Activated naive CD8-positive, alpha-beta T cell treated with anti-CD3 and anti-CD28 coated beads, Interleukin-2, amount 10 ng/mL, durations not matched to agents 7 days and 5 days (primary cell): ENCODE measurements at places on chromosomes 4 and X. TPM values are rescaled to one million over a fixed set of nuclear protein-coding genes. Genes with fewer than 3 reads are reported as not detected.

GRCh38 chrX:119045884-119046283 is 26.9 kb upstream of the CT47C1 start:
- DNase-seq, result no peak
- no peak overlapping the region for H3K4me3 ChIP-seq
- H3K4me1 ChIP-seq, result no peaks in the 10 kb centered on the region

DNA sequence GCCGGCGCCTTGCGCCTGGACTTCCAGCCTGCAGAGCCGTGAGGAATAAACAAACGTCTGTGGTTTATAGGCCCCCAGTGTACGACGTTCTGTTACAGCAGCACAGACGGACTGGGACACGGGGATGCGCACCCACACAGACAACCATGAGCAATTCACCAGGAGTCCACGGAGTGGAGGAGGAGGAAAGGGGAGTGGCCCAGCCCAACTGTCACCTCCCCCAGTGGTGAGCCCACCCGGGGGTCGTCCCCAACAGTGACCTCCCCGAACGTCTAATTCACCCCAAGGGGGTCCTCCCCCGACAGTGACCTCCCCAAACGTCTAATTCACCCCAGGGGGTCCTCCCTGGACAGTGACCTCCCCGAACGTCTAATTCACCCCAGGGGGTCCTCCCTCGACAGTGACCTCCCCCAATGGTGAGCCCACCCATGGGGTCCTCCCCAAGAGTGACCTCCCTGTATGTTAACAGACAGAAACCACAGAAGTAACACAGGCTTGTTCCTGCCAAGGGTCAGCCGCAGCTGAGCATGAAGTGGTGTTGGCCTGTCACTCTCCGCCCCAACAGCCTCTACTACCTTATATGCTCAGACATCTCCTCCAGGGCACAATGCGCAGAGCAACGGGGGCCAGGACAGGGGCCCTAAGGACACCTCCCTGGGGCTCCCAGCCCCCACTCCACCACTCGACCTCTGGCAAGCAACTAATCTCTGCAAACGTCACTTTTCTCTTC is 6.2 kb downstream of the GAK start:
- H3K4me1 ChIP-seq, result peaks cover 39% of the 10 kb centered on the region
- H3K36me3 ChIP-seq, result peaks cover 17% of the 10 kb centered on the region
- no peak overlapping the region for H3K27ac ChIP-seq
- no peaks in the 10 kb centered on the region for H3K27me3 ChIP-seq
- H3K4me3 ChIP-seq, result no peak overlapping the region

DNA sequence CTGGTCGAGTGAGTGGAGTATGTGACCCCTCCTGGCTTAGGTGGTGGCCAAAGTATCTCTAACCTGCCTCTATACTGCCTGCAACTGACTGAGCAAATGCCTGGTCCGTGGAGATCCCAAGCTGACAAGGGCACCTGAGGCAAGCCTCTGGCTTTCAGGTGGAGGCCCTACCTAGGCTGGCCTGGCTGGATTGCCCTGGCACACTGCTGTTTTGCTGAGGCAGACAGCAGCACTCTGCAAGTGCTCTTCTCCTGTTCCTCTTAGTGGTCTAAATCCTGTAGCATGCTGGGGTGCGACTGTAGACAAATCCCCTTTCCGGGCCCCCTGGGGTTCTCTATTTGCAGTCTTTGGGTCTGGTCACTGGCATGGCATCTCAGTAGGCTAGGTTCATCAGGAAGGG is 44.8 kb downstream of the PNMA5 start:
- no peak overlapping the region for H3K27ac ChIP-seq
- H3K36me3 ChIP-seq, result no peaks in the 10 kb centered on the region
- no peak for DNase-seq

- no peak overlapping the region for H3K4me3 ChIP-seq
- peaks cover 14% of the 10 kb centered on the region for H3K27me3 ChIP-seq
- no peak overlapping the region for H3K27ac ChIP-seq
- no peaks in the 10 kb centered on the region for H3K4me1 ChIP-seq
- DNase-seq, result no peak
Observed at GRCh38 chrX:107442914-107443527, 6.4 kb upstream of the FRMPD3 start.

DNA sequence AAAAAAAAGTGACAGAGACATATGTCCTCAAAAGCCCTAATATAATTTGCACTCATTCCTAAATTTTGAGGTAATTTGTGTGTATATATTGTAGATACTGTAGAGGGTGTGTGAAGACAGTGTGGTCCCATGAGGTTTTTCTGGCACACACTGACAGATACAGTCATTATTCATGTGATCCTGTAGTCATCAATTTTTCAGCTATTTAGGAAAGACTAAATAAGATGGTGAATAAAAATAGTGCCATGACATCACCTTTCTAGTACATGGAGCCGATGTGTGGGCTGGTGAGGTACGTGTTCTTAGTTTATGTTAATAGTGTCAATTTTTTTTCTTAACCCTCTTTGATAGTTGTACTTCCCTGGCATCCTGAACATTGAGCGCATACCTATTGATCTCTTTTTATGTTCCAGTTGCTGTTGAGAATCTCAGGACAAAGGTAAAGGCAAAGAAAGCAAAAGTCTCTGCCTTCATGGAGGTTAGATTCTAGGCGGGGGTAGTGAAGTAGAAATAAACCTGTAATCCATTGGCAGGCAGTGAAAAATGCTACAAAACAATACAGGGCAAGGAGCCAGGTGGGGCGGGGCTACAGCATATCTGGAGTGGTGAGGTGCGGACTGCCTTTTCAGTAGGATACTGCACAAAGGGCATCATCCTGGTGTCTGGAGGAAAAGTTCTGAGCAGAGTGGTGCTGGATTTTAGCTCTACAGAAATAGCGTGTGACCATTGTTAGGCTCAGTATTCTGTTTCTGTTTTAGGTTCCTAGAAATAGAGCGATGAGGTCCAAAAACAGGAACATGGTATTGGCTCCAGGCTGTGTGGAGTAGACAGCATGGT is 93.8 kb downstream of the ARHGAP10 start:
- no peaks in the 10 kb centered on the region for H3K27me3 ChIP-seq
- H3K36me3 ChIP-seq, result no peaks in the 10 kb centered on the region
- H3K4me1 ChIP-seq, result peaks cover 2% of the 10 kb centered on the region
- DNase-seq, result no peak

GRCh38 chrX:139191286-139191685 is 339.3 kb upstream of the F9 start:
- no peak for DNase-seq
- no peaks in the 10 kb centered on the region for H3K4me1 ChIP-seq
- no peak overlapping the region for H3K27ac ChIP-seq
- H3K4me3 ChIP-seq, result no peak overlapping the region

GRCh38 chr4:77481856-77482255 is 123.8 kb upstream of the CXCL13 start:
- H3K27me3 ChIP-seq, result peaks cover 9% of the 10 kb centered on the region
- H3K4me1 ChIP-seq, result no peaks in the 10 kb centered on the region
- no peaks in the 10 kb centered on the region for H3K36me3 ChIP-seq
- no peak for DNase-seq
- H3K27ac ChIP-seq, result no peak overlapping the region

The TMEM156 gene
- total RNA-seq, result 14.0 TPM

DNA sequence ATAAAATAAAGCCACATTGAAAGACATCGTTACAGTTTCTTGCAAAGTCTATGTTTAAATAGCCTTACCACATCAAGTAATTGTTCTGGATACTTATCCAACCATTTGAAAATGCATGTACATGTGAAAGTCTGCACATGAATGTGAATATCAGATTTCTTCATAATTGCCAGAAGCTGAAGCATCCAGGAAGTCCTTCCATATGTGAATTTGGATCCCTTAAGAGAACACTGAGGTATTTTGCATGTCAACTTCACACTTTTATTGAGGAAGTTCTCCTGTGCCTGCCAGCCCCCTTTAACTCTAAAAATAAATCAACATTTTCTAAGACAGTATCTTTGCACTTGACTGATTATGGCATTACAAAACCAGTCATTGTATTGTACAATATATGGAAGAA is 1103.5 kb upstream of the ADGRL3 start:
- no peaks in the 10 kb centered on the region for H3K27me3 ChIP-seq
- no peak overlapping the region for H3K27ac ChIP-seq
- no peaks in the 10 kb centered on the region for H3K4me1 ChIP-seq
- DNase-seq, result no peak

DNA sequence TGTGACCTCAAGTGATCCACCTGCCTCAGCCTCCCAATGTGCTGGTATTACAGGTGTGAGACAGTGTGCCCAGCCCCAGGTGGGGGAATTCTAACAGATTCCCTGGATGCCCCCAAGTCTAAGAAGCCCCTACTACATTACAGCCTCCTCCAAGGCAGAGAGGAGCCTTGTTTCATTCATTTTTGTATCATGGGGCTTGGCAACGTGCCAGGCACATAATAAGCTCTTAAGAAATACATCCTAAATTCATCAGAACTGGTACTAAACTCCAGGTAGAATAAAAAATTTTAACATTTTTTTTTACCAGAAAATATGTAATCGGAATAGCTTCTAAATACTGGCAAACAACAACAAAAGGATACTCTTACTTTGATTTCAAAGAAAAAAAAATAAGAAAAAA is 127.1 kb downstream of the CHIC2 start:
- H3K4me1 ChIP-seq, result no peaks in the 10 kb centered on the region
- H3K27ac ChIP-seq, result no peak overlapping the region
- peaks cover 2% of the 10 kb centered on the region for H3K27me3 ChIP-seq
- H3K36me3 ChIP-seq, result no peaks in the 10 kb centered on the region
- DNase-seq, result no peak

DNA sequence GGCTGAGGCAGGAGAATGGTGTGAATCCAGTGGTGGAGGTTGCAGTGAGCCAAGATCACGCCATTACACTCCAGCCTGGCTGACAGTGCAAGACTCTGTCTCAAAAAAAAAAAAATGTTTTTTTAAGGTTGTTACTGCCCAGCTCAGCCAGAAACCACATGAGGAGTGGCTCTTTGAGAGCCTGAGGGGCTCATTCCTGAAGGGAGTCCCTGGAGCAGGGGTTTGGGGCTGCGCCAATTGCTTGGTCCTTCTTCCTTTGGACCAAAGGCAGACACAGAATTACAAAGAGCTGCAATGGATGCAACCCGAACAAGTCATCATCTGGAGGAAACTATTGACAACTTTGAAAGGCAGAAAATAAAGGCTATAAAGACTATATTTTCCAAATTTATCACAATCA is 60.6 kb upstream of the WWC2 start:
- no peak for DNase-seq
- no peak overlapping the region for H3K4me3 ChIP-seq
- H3K36me3 ChIP-seq, result no peaks in the 10 kb centered on the region
- no peak overlapping the region for H3K27ac ChIP-seq
- H3K4me1 ChIP-seq, result no peaks in the 10 kb centered on the region

The KLHL13 gene
- 0.47 TPM for total RNA-seq

The FRG2 gene
- total RNA-seq, result not detected

The SOX3 gene
- total RNA-seq, result not detected

The IL3RA gene
- 0.17 TPM for total RNA-seq

The HMGN5 gene
- 2.2 TPM for total RNA-seq

GRCh38 chr4:169231647-169232262 is 39.0 kb downstream of the SH3RF1 start:
- no peaks in the 10 kb centered on the region for H3K36me3 ChIP-seq
- no peak for DNase-seq
- no peak overlapping the region for H3K27ac ChIP-seq
- H3K27me3 ChIP-seq, result peaks cover 5% of the 10 kb centered on the region

The NXF2 gene
- not detected for total RNA-seq

DNA sequence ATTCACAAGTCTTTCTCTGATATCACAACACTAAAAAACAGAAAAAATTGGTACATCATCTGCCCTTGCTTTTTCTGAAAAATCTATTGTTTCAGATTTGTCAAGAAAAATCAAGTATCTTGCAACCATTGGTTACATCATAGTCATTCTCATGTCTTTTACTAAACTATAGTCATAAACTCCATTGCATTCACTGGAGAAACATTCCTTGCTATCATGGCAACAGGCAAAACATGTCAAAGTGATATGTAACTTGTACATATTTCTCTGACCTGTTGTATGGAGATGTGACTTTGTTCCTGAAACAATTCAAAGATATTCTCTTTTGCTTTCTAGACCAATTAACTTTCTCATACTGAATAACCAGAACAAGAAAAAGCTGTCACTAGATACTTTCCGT is 121.9 kb upstream of the ANK2 start:
- no peak for DNase-seq
- no peaks in the 10 kb centered on the region for H3K36me3 ChIP-seq
- peaks cover 12% of the 10 kb centered on the region for H3K27me3 ChIP-seq
- no peak overlapping the region for H3K27ac ChIP-seq
- no peak overlapping the region for H3K4me3 ChIP-seq

The TLR6 gene
- 4.8 TPM for total RNA-seq

DNA sequence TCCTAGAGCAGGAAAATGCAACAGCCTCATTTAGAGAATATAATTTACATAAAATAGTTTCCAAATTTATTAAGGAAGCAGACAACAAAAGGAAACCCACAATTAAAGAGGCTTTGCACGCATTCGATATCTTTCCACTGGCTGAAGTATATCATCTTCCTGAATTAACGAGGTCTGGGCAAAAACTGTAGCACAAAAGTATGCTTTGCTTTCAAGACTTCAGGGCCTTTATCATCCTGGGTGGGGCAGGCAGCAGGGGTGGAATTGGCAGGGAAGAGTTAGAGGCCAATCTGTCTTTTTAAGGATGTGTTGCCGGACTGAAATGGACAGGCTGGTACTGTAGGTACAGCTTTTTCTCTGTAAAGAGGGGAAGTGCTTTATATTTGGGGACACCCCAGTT is 17.0 kb upstream of the STX18 start:
- H3K4me1 ChIP-seq, result no peaks in the 10 kb centered on the region
- no peak for DNase-seq
- no peak overlapping the region for H3K27ac ChIP-seq
- no peak overlapping the region for H3K4me3 ChIP-seq
- H3K27me3 ChIP-seq, result no peaks in the 10 kb centered on the region
- H3K36me3 ChIP-seq, result peaks cover 2% of the 10 kb centered on the region

- no peak overlapping the region for H3K27ac ChIP-seq
- no peak for DNase-seq
- peaks cover 38% of the 10 kb centered on the region for H3K27me3 ChIP-seq
Observed at GRCh38 chr4:185504098-185505047, 30.9 kb downstream of the PDLIM3 start.

GRCh38 chr4:26131711-26132110 is 189.1 kb upstream of the RBPJ start:
- peaks cover 3% of the 10 kb centered on the region for H3K27me3 ChIP-seq
- no peak overlapping the region for H3K4me3 ChIP-seq
- no peak overlapping the region for H3K27ac ChIP-seq
- peaks cover 33% of the 10 kb centered on the region for H3K4me1 ChIP-seq
- no peak for DNase-seq

The AFF2 gene
- 0.42 TPM for total RNA-seq

- H3K4me1 ChIP-seq, result no peaks in the 10 kb centered on the region
- no peak overlapping the region for H3K27ac ChIP-seq
- no peaks in the 10 kb centered on the region for H3K27me3 ChIP-seq
- DNase-seq, result no peak
Observed at GRCh38 chrX:87409113-87409841, 108.3 kb upstream of the KLHL4 start.

- DNase-seq, result no peak
- H3K27me3 ChIP-seq, result no peaks in the 10 kb centered on the region
- H3K27ac ChIP-seq, result no peak overlapping the region
- peaks cover 7% of the 10 kb centered on the region for H3K36me3 ChIP-seq
- H3K4me3 ChIP-seq, result no peak overlapping the region
Observed at GRCh38 chrX:107894038-107894437, 68.4 kb downstream of the MID2 start.

DNA sequence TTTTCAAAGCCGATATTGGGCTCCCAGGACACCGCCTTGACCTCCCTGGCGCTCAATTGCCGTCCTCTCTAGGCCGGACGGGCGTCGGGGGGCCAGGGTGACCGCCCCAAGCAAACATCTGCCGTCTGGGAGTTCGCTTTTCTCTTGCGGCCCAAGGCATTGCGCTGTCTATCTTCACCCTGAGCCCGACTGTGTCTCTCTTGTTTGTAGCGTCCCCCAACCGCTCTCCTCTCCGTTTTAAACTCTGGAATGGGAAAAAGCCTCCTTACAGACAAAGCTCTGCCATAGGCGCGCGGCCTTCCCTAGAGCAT is 551 bp upstream of the ARX start:
- no peak overlapping the region for H3K27ac ChIP-seq
- DNase-seq, result no peak
- H3K4me3 ChIP-seq, result no peak overlapping the region
